HFF-Myc (cell line): ENCODE measurements at places on chromosomes 16 and 17.

GRCh38 chr17:3792481-3792880, 8.5 kb downstream of the ITGAE start:
- no peak for DNase-seq

GRCh38 chr16:69821844-69822173, 59.7 kb downstream of the WWP2 start:
- no peak for DNase-seq

GRCh38 chr17:28379814-28380801, 8.6 kb downstream of the SARM1 start:
- no peak for DNase-seq

DNA sequence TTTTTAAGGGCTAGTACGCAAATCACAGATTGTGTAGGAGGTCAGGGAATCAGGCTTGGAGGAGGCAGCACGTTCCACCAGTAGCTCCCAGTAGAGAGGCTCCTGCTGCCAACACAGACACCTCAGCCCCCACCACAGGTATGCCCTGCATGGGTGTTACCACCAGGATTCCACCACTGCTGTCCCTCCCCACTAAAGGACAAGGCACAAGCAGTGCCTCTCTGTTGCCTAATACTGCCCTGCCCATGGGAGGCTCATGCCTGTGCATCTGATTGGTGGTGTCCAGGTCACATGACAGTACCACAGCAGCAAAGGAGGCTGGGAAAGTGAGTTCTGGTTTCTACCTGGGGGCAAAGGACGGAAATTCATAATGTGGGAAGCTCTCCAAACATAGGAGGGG, 33.6 kb upstream of the CACNG4 start:
- DNase-seq, result no peak

- no peak for DNase-seq
Measured at GRCh38 chr17:16106161-16106891, 106.7 kb downstream of the TTC19 start.
